Kidney tubule cell (primary cell): ENCODE measurements at places on chromosomes 12 and 14.

GRCh38 chr12:119547001-119547400, 46.6 kb upstream of the TMEM233 start:
- no peak for DNase-seq

- DNase-seq, result peak; percentile 96
Measured at GRCh38 chr12:4307593-4308333, 13.2 kb upstream of the TIGAR start.

DNA sequence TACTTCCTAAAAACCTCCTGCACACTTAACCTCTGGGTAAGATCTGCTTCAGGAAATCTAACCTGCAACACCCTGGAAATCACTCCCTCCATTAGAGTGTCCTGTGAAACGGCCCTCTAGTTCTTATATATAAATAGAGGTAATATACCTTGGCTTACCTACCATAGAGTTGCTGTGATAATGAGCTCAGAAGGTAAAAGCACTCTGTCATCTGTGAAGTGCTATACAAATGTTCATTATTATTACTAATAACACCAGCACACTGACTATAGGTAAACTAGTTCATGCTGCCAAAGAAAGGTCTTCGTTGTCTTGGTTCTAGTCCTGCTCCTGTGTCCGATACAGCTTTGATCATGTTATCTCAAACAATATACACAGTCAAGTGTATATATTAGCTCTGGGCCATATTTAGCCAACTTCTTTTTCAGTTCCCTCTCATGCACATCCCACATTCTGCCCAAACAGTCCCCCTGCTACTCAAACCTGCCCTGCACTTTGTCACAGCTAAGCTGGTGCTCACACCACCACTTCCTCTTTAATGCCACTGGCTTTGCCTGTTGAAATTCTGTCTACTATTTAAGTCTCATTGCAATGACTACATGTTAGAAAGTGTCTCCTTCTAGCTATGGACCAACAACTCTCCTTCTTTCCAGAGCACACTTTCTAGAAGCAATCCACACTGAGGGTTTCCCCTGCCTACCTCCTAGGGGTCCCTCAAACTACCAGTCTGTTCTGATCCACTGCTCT, 5.1 kb downstream of the E2F7 start:
- DNase-seq, result no peak

GRCh38 chr14:42869681-42870080, 1263.0 kb downstream of the LRFN5 start:
- DNase-seq, result peak; percentile 70
